ENCODE measurements at places on chromosomes 2 and 18. TPM values are rescaled to one million over a fixed set of nuclear protein-coding genes. Genes with fewer than 3 reads are reported as not detected.

DNA sequence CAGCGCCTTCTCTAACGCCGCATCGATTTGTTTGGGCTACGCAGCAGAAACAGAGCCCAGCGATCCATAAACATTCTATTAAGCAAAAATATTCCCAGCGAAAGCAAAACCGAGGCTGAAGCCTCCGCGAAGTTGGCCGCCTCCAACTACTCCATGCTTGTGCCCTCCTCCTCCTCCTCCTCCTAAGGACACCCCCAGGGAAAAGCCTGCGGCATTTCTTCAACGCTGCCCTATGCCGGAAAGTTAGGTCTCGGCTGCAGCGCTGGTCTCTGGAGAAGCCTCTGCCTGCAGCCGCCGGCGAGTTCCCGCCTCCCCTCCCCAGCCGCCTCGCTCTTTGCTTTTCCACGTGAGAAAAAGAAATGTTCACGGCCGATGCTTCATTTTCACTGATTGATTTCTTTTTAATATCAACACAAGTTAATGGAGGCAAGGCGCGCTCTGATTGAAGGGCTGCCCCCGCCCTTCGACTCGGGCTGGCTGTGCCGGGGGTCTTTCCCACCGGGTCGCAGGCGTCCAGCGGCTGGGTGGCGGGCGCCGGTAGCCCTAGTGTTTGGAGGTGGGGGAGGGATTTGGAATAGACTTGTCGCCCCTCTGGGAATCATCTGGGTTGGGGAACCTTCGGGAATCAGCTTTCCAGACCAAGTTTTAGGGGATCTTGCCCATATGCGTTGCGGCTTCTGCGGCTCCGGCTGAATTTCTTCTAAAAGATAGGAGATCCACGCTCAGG, 3.9 kb downstream of the NRP2 start:
- no peak for DNase-seq

Gene REG3G
- not detected for total RNA-seq

DNA sequence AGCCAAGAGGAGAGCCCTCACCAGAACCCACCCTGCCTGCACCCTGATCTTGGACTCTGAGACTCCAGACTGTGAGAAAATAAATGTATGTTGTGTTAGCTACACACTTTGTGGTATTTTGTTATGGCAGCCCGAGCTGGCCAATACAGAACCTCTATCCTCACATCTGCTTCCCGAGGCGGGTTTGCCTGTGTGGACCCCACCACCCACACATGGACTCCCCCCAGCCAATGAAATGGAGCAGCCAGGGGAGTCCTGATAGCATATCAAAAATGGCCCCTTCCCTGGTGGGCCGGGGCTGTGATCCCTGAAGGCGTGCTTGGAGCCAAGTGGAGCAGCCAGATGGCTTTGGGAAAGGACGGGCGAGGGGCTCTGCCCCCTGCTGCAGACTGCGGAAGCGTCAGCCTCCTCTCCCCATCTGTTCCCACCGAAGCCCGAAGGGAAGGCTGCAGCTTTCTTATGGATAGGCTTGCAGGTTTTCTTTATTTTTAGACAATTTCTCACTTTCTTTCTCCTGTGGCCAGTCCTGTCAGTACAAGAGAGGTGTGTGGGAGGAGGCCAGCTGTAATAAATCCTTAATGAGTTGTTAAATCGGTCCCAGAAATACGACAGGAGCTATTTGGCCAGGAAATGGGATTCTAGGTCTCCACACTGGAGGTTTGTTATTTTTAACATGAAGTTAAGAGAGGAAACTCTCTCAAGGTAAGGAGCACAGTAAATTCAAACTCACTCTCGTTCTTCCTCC, 34.4 kb downstream of the TEX51 start:
- DNase-seq, result no peak

DNA sequence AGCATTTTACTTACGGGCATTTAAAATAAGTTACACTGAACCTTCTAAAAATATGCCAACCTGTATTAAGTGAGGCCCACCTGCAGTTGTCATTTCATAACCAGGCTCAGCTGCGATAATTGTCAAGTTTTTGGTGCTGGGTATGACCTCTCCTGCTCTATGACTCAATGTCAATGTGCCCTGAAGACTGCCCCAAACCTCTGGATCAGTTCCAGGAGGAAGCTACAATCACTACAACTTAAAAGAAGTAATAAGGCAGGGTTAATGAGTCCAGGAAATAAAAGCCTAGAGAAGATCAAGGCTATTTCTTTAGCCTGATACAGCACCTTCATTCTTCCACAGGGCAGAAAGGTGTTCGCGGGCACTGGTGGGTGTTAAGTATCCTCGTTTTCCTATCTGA, 22.9 kb downstream of the POLR1A start:
- DNase-seq, result no peak

Gene PIEZO2
- total RNA-seq, result 11.1 TPM

DNA sequence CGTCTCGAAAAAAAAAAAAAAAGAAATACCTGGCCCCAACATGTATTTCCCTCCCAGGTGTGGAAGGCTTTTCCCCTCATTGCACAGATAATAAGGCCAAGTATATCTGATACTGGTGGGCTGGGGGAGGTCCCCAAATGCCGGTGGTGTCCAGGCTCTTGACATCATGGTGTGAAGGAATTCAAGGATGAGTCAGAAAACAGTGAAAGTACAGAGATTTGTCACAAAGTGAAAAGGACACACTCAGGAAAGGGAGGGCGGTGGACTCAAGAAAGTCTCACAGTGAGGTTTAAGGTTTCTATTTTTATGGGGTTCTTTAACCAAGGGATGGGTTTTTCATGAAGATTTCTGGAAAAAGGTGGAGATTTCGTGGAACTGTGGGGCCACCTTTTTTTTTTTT, 37.8 kb upstream of the FZD5 start:
- no peak for DNase-seq

GRCh38 chr2:14524803-14525080, 107.8 kb upstream of the LRATD1 start:
- DNase-seq, result no peak

DNA sequence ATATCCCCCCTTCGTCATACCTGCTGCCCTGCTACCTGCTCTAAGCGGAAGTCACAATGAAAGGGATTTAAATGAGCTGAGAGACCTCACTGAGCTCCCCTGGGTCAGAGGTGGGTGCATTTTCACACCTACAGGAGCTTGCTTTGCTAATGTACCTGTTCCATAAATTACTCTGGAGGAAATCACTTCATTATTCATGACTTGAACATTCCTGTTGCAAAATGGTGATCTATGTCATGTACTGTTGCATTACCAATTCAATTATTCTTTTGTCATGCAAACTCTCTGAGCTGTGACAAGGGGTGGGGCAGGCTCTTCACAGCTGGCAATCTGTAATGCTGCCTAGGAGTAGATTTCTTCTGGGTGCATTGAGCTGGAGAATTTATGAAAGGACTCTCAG, 761.3 kb downstream of the TSN start:
- no peak for DNase-seq

Gene UPP2
- not detected for total RNA-seq

Gene RND3
- total RNA-seq, result 20.8 TPM

Gene AGPS
- 60.1 TPM for total RNA-seq

Gene MC4R
- 0.35 TPM for total RNA-seq

DNA sequence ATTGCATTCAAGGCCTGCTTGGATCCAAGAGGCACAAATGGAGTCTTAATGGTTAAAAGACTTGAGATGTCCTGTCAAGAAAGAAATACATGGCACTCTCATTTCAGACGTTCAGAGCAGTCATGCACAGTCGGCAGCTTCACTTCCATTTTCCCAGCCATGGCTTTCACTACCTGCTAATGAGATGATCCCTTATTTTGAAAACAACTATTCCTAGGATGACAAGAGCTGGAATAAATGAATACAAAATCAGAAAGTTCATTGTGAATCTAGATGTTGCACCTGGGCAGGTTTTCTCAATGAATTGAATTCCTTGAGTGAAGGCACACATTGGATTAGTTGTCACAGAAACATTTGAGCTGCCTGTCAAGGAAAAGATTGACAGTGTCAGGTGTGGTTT, 25.7 kb downstream of the ABCG5 start:
- DNase-seq, result no peak

DNA sequence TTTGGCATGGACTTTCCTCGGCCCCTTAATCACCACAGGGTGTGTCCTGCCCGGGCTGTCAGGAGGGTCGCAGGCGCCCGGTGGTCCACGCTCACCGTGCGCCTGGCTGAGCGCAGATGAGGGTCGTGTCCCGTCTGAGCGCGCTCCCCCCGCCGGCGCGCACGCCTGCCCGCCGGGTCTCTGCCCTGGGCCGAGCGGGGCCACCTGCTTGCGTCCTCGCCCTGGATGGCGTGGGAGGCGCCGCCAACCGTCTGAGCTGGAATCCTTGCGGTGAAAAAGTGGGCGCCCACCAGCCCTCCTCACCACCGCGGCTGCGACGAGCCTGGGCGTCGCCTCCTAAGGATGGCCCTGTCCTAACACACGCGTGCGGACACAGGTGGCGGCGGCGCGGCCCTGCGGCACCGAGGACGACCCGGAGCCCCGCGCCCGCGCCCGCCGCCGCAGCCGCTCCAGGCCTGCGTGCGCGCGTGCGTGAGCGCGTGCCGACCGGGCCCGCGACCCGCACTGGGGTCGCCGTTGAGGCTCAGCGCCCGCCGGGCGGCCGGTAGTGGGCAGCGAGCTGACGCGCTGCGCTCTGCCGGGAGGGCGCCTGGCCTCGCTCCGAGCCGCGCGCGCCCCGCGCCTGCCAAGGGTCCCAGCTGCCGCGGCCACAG, 126.6 kb downstream of the ARHGEF4 start:
- no peak for DNase-seq

GRCh38 chr18:64592246-64592645, 443.4 kb upstream of the LINC00305 start:
- no peak for DNase-seq

GRCh38 chr2:104433657-104434056, 420.3 kb upstream of the POU3F3 start:
- no peak for DNase-seq

DNA sequence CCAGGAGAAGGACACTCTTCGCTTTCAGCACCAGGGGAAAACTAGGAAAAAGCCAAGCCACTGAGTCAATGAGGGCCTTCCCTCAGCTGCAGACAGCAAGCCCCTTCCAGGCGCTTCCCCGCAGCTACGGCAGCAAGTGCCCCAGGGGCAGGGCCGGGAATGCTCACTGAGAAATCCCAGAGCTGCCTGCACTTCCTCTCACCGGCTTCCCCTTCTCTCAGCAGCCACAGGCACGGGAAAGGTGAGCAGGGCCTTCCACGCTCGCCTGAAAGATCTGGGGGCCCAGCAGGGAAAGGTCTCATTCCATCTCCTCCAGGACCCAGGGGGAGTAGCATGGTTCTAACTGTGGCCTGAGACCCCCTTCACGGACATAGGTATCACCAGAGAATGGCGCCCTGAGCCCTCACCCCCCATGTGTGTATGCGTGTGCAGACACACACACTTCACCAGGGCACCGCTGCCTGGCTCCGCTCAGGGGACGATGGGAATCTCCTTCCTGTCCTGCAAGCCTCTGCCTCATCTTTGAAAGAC, 29.6 kb upstream of the FOSL2 start:
- DNase-seq, result no peak

DNA sequence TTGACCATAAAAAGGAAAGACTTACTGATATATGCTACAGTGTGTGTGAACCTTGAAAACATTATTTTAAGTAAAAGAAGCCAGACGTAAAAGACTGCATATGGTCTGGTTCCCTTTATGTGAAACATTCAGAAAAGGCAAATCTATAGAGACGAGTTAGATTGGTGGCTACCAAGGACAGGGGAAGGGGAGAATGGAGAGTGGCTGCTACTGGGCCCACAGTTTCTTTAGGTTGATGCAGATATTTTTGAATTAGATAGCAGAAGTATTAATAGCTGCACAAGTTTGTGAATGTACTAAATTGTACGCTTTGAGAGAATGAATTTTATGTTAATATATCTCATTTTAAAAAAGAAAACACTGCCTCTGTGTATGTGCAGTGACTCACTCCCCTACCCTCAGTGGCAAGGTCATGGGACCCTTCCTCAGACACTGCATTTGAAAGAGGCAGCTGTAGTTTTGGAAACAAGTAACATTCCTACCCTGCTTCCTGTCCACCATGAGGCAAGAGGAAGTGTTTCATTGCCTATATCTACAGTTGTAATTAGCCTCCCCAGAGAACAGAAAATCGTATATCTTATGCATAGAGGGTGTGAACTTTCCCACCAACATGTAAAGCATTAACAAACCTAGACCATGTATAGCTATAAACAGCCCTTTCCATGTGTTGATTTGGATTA, 29.8 kb upstream of the ARMC9 start:
- DNase-seq, result no peak

DNA sequence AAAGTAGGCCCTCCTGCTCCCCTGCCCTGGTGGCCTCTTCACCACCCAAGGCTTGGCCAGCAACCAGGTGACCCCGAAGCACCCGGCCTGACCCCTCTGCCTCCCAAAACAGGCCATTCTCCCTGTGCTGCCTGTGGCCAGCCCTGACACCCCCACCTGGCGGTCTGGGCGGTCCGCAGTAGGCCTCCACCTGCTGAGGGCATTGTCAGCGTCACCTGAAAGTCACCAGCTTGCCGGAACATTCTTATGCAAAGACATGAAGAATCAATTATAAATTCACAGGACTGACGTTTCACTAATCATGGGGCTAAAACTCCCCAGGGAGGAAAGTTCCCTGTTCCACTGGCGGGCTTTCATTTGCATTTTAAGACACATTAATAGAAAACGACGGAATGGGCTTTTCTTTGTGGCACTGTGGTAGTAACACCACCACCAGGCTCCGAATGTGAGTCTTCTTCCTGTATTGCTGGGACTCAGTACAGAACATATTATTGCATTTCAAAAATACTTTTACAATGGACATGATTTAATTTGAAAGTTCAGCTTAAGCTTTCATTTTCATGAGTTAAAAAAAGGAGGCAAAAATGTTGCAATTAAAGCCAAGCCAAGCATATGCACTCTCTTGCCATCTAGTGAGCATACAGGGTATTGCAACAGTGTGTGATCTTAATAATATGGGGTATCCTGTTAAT, 57.4 kb downstream of the ADI1 start:
- peak; percentile 25 for DNase-seq

- DNase-seq, result no peak
Observed at GRCh38 chr2:30899516-30900054, 92.3 kb upstream of the CAPN13 start.

DNA sequence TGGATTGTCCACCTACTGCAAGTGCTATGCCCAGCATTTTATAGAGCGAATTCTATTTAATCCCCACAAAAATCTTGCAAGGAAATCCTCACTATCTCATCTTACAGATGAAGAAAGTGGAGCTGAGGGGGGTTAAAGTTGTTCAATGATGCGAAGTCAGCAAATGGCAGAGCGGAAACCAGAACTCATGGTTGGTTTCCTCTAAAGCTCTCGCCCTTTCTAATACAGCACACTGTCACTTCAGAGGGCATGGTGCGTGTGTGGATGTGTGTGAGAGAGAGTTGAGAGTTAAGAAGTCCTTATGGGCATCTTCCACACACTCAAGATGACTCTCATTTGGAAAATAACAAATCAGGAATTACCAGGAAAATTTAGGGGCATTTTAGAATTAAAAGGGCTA, 78.4 kb downstream of the TGFA start:
- no peak for DNase-seq

GRCh38 chr2:64796926-64797325, 143.2 kb upstream of the SERTAD2 start:
- no peak for DNase-seq

Data from lower lobe of right lung (tissue), 2 donors.